Thoracic aorta (tissue), 2 donors: ENCODE measurements at places on chromosomes 12 and 14.

GRCh38 chr14:34750670-34751069, 36.3 kb upstream of the CFL2 start:
- DNase-seq = no peak

DNA sequence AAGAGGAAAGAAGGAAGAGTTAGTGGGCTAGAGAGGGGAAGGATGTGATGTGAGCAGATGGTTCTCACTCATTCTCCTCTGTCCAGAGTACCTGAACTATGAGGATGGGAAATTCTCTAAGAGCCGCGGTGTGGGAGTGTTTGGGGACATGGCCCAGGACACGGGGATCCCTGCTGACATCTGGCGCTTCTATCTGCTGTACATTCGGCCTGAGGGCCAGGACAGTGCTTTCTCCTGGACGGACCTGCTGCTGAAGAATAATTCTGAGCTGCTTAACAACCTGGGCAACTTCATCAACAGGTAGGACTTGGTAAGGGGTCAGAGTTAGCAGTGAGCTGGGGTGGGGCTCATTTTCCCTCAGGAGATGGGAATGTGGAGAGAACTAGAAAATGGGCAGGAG, 7.6 kb downstream of the DDIT3 start:
- DNase-seq = no peak

GRCh38 chr14:77741438-77741837, 19.5 kb downstream of the SNW1 start:
- no peak for DNase-seq

GRCh38 chr14:69891422-69891821, 12.2 kb downstream of the SMOC1 start:
- no peak for DNase-seq

DNA sequence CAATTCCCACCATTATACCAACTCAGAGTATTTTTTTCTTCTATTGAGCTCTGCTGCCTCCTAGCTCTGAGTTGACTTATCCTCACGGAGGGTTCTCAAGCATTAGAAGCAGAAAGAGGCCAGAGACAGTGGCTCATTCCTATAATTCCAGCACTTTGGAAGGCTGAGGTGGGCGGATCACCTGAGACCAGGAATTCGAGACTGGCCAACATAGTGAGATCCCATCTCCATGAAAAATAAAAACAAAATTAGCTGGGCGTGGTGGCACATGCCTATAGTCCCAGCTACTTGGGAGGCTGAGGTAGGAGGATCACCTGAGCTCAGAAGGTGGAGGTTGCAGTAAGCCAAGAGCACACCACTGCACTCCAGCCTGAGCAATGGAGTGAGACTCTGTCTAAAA, 21.0 kb downstream of the HPD start:
- DNase-seq = no peak

DNA sequence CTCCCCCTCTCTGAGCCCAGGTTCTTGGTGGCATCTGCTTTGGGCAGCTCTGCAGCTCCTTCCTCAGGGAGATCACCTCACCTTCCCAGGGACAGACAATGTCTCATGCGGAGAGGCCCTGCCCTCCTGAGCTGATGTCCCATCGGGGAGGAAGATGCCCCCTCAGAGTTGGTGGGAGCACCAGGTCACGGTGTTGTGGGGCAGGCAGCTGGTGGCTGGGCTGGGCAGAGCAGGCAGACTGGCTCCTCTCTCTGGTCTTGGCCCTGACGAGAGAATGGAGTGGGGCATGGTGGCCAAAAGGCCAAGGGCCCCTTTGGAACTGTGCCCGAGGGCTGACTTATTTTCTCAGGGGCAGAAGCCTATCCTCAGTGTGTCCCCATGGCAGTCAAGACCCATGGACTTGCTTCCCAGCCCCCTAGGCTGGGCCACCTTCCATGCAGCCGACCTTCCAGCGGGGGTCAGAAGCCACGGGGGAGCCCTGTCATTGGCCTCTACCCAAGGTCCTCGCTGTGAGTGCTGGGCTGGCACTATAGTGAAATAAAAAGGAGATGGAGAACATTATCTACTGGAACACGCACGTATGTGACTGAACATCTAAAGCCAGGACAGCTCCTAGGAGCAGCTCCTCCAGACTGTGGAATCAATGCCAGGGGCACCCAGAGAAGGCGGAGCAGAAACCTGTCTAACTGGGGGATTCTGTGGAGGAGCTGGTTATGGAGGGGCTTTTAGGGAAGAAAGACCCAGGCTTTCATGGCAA, 21.9 kb downstream of the PPP2R5C start:
- DNase-seq = no peak

GRCh38 chr12:129641926-129642325, 261.9 kb downstream of the TMEM132D start:
- DNase-seq = no peak

GRCh38 chr14:93950948-93951634, 23.9 kb downstream of the FAM181A start:
- no peak for DNase-seq

DNA sequence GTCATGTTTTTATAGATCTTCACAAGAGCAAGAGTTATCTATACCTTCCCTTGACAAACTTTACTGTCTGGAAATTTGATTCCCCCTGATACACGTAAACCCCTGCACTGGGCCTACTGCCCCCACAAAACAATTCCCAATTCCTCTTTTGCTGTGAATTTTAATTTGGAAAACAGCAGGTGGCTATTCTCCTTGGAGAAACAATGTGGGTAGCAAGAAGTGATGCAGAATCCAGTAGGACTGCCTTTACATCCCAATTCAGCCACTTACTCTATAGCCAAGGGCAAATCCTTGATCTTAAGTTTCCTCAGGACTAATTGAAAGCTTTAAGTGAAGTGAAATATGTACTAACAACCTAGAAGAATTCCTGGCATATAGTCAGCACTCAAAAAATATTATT, 129.3 kb downstream of the ACSS3 start:
- DNase-seq = no peak

GRCh38 chr14:87002776-87003175, 990.2 kb downstream of the GALC start:
- no peak for DNase-seq

DNA sequence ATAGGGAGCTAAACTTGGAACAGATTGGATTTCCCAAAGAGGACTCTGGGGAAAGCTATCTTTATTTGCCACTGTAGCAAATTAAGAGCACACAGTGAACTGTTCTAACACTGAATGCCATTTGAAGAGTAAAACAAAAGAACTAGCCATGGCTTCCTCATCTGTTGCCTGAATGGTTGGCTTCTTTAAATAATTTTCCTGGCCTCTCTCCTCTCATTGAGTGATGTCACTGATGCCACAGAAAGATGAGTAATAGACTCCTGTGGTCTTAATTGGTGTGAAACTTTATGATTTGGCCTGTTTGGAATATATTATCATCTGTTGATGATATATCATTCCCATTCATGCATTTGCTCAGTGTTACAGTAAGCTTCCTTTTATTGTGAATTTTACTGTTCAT, 42.5 kb downstream of the WDR20 start:
- DNase-seq = no peak

DNA sequence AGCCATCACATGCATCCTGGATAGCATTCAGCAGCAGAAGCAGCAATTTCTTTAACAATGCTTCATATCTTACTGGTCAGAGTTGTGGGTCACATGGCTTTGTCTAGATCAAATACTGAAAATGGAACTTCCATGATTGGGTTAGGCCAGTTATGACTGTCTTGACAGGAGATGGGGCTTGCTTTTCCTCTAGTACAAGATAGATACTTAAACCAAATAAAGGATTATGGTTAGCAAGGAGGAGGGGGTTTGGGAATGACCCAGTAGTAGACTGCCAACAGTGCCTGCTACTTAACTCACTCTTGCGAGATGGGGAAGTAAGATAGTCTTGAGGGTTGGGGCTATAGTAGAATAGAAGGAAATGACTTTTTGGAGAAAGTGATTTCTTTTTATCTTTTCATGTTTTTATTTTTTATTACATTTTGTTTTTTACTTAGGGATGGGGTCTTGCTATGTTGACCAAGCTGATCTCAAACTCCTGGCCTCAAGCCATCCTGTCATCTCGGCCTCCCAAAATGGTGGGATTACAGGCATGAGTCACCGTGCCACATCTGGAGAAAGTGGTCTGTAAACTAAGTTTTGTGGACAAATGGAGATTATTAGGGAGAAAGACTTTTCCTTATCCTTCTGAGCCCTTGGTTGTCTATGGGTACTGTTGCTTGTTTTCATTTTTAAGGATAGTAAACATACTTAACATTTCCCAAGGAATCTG, 37.6 kb downstream of the WNK1 start:
- no peak for DNase-seq

GRCh38 chr12:92110083-92110640, 35.5 kb downstream of the BTG1 start:
- DNase-seq = no peak

- DNase-seq = no peak
Measured at GRCh38 chr12:51829011-51829481, 19.5 kb downstream of the FIGNL2 start.

- DNase-seq = no peak
Measured at GRCh38 chr12:47205532-47206449, 126.0 kb upstream of the AMIGO2 start.

DNA sequence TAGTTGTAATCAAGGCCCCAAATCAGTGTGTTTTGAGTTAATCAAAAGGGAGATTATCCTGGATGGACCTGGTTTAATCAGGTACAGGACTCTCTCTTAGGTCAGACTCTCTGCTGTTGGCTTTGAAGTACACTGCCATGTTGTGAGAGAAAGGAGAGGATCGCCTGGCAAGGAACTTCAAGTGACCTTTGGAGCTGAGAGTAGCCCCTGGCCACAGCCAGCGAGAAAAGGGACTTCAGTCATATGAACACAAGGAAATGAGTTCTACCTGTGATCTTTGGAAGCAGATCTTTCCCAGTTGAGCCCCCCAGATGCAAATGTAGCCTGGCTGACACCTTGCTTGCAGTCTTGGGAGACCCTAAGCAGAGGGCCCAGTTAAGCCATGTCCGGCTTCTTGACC, 68.3 kb upstream of the CPM start:
- no peak for DNase-seq

GRCh38 chr12:6699989-6700645, 498 bp downstream of the PIANP start:
- DNase-seq = no peak

- no peak for DNase-seq
Measured at GRCh38 chr12:123126294-123127181, 24.4 kb downstream of the PITPNM2 start.

- no peak for DNase-seq
Measured at GRCh38 chr12:62848418-62848817, 86.5 kb downstream of the PPM1H start.

- no peak for DNase-seq
Measured at GRCh38 chr12:673849-674248, 10.6 kb upstream of the NINJ2 start.

DNA sequence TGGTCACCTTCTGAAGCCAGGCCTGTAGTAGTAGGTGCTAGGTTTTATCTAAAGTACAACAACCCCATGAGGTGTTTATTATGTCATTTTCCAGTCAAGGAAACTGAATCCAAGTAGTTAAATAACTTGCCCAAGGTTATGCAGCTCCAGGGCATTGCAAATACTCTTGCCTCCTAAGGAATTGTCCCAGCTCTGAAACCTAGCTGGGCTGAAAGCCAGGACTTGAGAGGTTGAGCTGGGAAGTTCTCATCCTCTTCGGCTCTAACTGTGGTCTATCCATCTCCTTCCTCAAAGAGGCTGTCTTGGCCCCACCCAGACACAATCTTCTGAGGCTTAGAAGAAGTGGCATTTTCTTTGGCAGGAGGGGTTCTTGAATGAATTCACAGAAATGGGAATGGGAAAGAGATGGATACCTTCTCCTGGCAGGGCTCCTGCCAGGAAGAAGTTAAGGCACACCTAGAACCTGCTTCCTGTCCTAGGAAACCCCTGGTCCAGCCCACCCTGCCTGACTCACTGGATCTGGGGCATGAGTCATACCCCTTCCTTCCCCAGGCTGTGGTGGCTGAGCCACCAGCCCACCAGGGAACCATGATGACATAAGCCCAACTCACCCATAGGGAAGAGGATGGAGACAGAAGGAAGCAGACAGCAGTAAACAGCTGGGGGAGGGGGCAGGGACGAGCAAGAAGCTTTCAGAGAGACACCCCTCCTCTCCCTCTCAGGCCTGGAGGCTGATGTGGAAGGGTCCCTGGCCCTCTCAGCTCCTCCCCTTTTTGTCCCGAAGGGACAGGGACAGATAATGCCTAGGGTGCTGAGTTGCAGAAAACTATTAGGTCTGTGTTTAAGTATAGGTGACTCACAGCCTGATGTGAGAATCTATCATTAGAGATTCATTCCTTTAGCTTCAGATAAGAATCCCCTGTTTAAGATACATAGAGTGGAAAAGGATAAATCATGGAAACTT, 2.1 kb upstream of the PLEK2 start:
- DNase-seq = no peak

DNA sequence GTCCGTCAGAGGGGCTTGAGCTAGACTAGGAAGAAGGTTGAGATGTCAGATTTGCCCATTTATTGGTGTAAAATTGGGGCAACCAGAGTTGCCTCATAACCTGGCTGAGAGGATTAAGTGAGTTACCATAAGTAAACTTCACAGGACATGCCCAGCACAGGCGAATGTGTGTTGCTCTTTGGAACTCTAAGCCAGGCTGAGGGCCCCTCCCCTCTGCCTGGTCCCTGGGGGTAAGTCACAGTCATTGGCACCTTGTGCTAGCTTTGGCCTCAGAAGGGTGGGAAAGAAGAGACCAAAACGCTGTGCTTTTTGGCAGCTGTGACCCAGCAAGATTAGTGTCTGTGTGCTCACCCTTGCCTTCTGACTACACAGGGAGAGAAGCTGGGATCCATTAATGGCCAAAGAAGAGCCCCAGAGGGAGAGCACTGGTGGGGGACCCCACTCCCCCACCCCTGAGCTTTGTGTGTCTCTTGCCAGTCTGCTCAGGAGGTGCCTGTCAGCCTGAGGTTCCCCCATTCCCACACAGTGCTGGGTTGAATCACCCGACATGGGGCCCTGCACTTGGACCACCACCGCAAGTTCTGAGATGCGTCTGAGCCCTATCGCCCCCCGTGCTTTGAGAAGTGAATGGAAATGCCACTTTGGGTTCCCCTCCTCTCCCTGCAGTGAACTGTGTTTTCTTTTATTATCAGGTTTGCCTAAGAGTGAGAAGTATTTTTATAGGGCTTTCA, 74.1 kb downstream of the CACNA1C start:
- DNase-seq = no peak

- DNase-seq = no peak
Measured at GRCh38 chr12:10243818-10244520, 31.3 kb downstream of the GABARAPL1 start.

GRCh38 chr14:60116181-60116580, 24.5 kb downstream of the PCNX4 start:
- no peak for DNase-seq

GRCh38 chr14:93748208-93749075, 39.8 kb downstream of the PRIMA1 start:
- DNase-seq = no peak

GRCh38 chr12:119153477-119154434, 25.0 kb upstream of the HSPB8 start:
- DNase-seq = no peak

DNA sequence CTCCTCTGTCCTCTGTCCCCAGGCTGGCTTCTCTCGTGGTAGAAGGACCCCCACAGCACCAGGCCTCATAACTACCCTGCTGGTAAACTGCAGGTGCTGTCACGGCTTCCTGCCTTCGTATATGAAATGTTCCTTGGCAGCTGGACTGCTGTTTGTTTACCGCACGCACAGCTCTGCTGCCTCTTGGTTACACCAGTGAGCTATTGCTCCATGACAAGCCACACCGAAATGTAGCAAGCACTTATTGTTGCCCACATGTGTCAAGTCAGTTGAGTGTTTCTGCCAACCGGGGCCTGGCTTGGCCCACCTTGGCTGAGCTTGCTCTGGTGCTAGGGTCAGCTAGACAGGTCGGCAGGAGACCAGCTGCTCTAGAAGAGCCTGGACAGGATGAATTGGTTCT, 21.7 kb upstream of the TCL1B start:
- no peak for DNase-seq

- DNase-seq = no peak
Measured at GRCh38 chr14:105600939-105601359, 74.6 kb downstream of the TMEM121 start.
